ENCODE measurements at places on chromosomes 11 and 22. TPM values are rescaled to one million over a fixed set of nuclear protein-coding genes. Genes with fewer than 3 reads are reported as not detected.

- DNase-seq: peak; percentile 35
Measured at GRCh38 chr11:17479284-17480214, 2.9 kb upstream of the ABCC8 start.

- no peak for DNase-seq
Measured at GRCh38 chr11:112132737-112133136, 31.2 kb downstream of the IL18 start.

- DNase-seq: no peak
Measured at GRCh38 chr11:87743007-87743406, 432.2 kb downstream of the RAB38 start.

Gene BARX2
- 3.7 TPM for total RNA-seq

Gene CAT
- 44.1 TPM for total RNA-seq

Gene PRDM11
- total RNA-seq: 27.1 TPM

Gene SERPING1
- 196 TPM for total RNA-seq

DNA sequence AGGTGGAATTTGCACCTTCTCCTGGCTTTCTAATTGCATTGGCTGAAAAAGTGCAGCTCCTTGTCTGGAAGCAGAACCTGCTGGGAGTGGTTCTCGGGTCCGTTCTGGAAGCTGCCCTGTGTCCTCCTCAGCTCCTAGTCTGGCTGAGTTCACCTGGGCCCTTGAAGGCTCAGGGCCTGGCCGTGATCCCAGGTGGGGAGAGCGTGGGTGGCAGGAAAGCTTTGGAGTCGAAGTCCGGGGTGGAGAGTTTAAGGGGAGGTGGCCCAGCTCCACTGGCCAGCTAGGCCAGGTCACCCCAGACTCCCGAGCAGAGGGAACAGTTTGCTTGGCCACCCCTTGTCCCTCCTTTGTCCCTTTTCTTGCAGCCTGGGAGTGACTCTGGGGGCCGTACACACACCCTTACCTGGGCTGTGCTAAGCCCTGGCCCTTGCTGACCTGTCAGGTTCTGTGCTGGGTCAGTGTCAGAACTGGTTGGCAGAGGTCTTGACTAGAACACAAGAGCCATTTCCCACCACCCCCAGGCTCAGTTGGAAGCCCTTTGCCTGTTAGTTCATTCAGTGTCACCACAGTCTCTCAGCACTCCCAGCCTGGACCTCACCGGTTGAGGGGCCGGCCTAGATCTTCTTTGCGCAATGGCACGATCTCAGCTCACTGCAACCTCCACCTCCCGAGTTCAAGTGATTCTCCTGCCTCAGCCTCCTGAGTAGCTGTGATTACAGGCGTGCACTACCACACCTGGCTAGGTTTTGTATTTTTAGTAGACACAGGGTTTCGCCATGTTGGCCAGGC, 37.3 kb downstream of the LRP5 start:
- no peak for DNase-seq

DNA sequence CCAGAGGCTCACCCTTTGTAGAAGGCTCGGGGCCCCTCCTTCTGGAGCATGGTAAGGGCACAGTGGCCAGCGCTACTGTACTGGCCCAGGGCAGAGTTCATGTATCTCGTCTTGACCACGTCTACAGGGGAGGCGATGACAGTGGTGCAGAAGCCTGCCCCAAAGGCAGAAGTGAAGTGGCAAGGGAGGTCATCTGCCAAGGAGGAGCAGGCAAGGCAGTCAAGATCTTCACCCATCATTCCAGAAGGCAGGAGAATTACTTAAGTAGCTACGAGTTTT, 7.2 kb downstream of the UCP2 start:
- DNase-seq: no peak

DNA sequence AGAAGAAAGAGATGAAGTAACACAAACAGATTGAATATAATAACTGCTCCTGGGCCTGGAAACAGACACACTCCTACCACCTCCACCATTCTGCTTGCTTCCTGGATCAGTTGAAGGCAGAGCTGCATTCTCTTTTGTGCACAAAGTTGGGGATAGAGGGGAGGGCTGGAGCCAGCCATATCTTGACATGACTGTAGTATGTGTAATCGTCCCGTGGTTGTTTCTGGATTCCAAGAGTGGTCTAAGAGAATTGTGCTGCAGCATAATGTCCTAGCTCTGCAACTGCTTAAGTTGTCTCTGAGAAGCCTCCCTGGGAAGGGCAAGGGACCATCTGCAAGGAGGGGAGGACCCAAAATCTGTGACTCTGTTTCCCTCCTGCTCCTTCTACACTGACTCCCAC, 3.2 kb downstream of the CRY2 start:
- no peak for DNase-seq

DNA sequence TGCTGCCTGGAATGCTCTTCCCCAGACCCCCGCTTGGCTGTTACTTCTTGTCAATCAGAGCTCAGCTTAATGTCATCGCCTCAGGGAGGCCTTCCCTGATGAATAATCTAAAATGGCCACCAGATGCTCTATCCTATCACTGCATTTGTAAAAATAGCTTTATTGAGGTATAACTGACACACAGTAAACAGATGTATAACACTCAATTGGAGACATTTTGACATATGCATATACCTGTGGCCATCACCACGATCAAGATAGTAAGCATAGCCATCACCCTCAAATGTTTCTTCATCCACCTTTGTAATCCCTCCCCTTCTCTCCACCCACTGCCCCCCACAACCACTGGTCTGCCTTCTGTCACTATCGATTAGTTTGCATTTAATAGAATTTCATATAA, 36.6 kb upstream of the NECTIN1 start:
- DNase-seq: no peak

Gene APOA5
- total RNA-seq: not detected

Gene KRTAP5-11
- not detected for total RNA-seq

DNA sequence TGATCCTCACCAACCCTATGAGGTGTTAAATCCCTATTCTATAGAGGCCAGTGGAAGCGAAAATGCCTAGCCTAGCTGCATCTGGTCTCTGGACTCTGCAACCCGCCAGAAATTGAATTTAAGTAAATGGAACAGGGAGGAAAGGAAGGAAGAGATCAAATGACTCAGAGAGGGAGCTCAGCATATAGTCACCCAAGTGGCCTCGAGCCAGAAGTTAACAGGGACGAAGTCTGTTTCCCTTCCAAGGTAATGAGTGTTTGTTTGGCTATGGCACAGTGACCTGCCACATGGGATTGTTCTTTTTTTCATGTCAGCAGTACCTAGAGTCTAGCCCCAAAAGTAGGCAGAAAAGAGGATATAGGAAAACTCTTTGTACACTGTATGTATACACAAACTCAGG, 66.3 kb downstream of the PAK1 start:
- no peak for DNase-seq

- no peak for DNase-seq
Measured at GRCh38 chr11:20155683-20156279, 4.5 kb downstream of the DBX1 start.

Measured in progenitor cell of endocrine pancreas (in vitro differentiated cells).